ENCODE measurements at places on chromosomes 1 and 21.

DNA sequence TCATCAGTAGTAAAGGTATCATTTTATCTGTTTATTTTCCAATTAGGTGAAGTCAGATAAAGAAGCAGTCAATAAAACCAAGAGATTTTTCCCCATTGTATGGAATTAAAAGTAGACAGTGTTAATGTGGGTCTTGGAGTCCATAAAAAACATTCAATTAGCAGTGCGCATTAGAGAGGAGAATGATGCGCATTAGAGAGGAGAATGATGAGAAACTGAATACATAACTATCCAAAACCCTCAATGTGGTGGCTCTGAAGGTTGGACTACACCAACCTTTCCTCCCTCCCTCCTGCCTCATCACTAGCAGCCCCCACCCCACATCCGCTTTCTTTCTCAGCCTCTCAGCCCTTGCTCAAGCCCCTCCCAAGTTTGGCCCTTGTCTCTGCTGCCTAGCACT lies 99.5 kb downstream of the DAB1 start:
- no peak overlapping the region for H3K27ac ChIP-seq
- H3K27me3 ChIP-seq: no peaks in the 10 kb centered on the region
- H3K4me3 ChIP-seq: no peak overlapping the region
- no peaks in the 10 kb centered on the region for H3K36me3 ChIP-seq
- no peak for DNase-seq
- peaks cover 25% of the 10 kb centered on the region for H3K4me1 ChIP-seq

DNA sequence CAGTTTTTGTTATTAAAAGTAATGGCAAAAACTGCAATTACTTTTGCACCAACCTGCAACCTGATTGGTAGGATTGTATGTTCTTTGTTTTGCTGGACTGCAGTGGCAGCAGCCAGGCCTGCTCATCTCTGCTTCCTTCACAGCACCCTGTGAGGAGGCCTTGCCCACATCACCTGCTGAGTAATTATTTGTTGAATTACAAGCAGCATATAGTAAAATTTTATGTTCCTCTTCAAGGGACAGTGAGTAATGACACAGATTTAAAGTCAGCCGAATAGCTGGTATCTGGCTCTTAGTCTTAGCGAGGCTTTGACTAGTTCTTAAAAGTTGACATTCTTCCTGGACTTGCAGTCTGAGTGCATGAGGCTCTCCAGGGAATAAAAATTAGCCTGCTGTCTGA lies 435.1 kb downstream of the PRDM2 start:
- H3K4me3 ChIP-seq: no peak overlapping the region
- H3K4me1 ChIP-seq: peaks cover 40% of the 10 kb centered on the region
- 0 out of 2 replicates have a peak, but pooled peaks cover 5% of the 10 kb centered on the region for H3K36me3 ChIP-seq

DNA sequence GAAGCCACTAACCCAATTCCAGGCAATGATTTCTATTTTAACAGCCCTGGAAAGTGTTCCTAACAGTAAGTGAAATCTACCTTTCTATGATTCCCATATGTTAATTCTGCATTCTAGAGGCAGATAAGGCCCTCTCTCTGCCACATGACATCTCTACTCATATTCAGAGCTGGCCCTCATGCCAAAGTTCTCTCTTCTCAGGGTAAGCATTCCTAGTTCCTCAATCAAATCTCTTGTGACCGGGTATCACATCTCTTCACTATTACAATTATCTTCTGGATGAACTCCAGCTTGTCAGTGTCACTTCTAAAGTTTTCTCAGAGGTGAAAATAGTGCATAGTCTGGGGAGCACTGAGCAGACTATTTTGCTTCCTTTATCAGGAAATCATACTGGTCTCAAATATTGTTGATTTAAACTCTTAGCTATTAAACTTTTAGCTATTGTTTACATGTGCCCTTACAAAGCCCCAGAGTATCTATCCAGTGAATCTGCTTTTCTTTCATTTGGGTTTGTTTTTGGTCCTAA lies 66.4 kb upstream of the TNFSF18 start:
- H3K4me3 ChIP-seq: no peak overlapping the region
- H3K4me1 ChIP-seq: peaks cover under 1% of the 10 kb centered on the region
- H3K27me3 ChIP-seq: no peaks in the 10 kb centered on the region
- no peak for DNase-seq
- H3K36me3 ChIP-seq: no peaks in the 10 kb centered on the region
- H3K27ac ChIP-seq: no peak overlapping the region

DNA sequence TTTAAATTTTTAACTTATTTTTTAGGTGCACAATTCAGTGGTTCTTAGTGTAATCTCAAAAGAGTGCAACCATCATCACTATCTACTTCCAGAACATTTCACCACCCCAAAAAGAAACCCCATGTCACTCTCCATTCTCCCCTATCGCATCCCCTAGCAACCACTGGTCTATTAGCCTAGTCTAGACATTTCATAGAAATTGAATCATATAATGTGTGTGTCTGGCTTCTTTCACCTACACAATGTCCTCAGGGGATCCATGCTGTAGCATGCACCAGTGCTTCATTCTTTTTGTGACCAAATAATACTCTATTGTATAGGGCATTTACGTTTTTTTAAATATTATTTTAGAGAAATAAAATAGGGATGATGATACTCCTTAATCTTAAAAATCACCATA lies 64.7 kb downstream of the JAK1 start:
- DNase-seq: no peak
- H3K27me3 ChIP-seq: no peaks in the 10 kb centered on the region
- H3K27ac ChIP-seq: no peak overlapping the region
- peaks cover 35% of the 10 kb centered on the region for H3K4me1 ChIP-seq

- H3K27me3 ChIP-seq: no peaks in the 10 kb centered on the region
- H3K27ac ChIP-seq: no peak overlapping the region
- no peaks in the 10 kb centered on the region for H3K4me1 ChIP-seq
- H3K4me3 ChIP-seq: no peak overlapping the region
Measured at GRCh38 chr1:198018529-198018928, 101.4 kb downstream of the LHX9 start.

- H3K4me1 ChIP-seq: peaks cover 30% of the 10 kb centered on the region
- H3K36me3 ChIP-seq: no peaks in the 10 kb centered on the region
- no peak overlapping the region for H3K4me3 ChIP-seq
- no peak overlapping the region for H3K27ac ChIP-seq
- no peaks in the 10 kb centered on the region for H3K27me3 ChIP-seq
- no peak for DNase-seq
Measured at GRCh38 chr1:245263529-245264095, 108.8 kb downstream of the KIF26B start.

DNA sequence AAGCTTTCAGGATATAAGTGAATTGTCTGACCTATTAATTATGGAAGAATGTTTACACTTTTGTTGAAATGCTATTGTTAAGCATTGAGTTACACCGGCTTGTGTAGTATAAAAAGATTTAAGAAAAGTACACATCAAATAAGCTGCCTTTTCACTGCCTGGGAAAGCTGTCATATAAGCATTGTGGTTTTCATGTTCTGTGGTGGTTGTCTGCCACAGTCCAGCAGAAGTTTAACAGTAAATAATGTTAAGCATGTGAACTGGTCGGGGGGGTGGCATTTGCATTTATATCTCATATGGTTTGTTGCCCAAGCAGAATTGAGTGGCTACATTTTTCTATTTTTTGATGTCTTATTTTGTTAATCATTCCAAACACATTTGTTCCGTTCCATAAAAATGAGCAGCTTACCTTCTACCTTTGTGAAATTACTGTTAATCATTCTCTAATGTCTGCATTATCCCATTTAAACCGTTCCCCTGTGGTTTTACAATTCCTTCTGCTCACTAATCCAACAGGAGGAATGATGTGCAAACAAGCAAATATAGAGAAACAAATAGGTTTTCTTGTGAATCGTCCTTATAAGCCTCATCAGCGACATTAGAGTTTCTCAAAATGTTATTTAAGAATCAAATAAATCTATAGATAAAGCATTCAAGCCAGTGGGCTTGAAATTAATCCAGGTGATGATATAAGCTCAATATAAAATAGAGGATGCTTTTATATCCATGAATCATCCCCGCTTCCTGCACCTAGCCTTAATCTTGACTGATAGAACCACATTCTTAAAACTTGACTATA lies 160.8 kb upstream of the SAMSN1 start:
- DNase-seq: no peak
- peaks cover 3% of the 10 kb centered on the region for H3K4me1 ChIP-seq
- H3K27ac ChIP-seq: no peak overlapping the region
- H3K4me3 ChIP-seq: no peak overlapping the region

DNA sequence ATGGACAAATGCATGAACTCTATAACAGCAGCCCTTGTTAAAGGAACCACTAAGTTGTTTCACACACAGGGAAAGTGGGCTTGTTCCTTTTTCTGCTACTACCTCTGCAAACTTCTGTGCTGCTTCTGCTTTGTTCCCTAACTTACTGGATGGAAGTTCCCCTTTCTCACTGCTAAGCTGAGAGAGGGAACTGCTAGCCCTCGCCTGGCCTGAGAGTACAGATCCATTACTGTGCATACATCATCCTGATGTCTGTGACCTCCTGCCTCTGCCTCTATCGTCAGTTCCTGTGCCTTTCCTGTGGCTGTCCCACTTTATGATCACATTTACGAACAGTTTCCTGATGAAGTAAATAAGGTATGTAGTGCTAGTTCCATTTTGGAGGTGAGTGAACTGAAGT lies 3.5 kb downstream of the GNAT2 start:
- no peak overlapping the region for H3K27ac ChIP-seq
- H3K27me3 ChIP-seq: no peaks in the 10 kb centered on the region
- peaks cover 28% of the 10 kb centered on the region for H3K4me1 ChIP-seq
- H3K36me3 ChIP-seq: no peaks in the 10 kb centered on the region

GRCh38 chr1:24857507-24858133 lies 72.5 kb downstream of the RUNX3 start:
- no peaks in the 10 kb centered on the region for H3K27me3 ChIP-seq
- no peak overlapping the region for H3K27ac ChIP-seq
- no peak for DNase-seq
- no peak overlapping the region for H3K4me3 ChIP-seq

DNA sequence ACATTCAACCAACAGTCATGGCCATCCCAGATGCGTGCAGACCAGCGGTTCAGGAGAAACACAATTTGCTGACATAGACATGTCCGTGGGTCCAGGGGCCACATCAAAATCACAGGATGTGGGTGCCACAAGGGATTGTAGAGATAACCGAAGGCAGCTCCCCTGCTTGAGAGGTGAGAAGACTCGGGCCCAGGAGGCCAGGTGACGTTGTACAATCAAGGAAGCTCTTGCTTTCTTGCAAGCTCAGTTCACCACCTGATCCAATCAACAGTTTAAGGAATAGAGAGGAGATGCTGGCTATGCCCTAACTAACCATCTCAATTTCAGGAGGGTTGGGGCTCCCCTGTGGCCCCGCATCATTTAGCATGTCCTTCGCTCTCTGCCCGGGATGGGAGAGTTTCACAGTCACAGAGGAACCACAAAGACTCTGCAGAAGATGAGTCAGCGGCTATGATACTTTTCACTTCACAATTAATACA lies 19.5 kb downstream of the UBASH3A start:
- no peaks in the 10 kb centered on the region for H3K36me3 ChIP-seq
- H3K4me1 ChIP-seq: no peaks in the 10 kb centered on the region
- no peak for DNase-seq
- no peak overlapping the region for H3K27ac ChIP-seq
- H3K27me3 ChIP-seq: no peaks in the 10 kb centered on the region

GRCh38 chr1:25209516-25209915 lies 22.8 kb downstream of the SYF2 start:
- DNase-seq: no peak
- no peak overlapping the region for H3K27ac ChIP-seq
- no peaks in the 10 kb centered on the region for H3K27me3 ChIP-seq
- H3K4me1 ChIP-seq: peaks cover 3% of the 10 kb centered on the region

DNA sequence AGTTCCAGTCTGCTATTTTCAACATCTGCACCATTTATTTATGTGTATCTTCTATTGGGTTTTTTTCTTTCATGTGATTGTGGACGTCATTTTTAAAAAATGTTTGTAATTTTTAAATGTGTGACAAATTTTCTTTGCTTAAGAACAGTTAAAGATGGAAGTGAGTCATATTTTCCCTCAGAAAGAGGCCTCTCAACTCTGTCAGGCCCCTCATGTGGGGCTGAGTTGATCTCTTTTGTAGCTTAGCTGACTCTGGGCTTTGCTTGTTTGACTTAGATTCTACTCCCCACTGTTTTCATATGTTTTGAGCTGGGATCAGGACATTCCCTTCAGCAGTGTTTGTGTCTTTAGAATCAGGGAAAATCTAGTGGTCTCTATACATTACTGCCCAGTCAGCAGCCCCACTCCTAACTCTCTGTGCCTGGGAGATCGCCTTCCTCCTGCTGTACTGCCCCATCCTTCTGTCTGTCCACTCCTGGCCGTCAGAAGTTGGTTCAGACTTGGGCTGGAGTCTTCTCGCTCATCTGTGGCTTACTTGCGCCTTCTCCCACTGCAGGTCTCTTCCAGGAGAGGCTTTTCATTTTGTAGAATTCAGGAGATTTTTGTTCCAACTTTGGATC lies 137.4 kb downstream of the DYRK1A start:
- no peak for DNase-seq
- no peak overlapping the region for H3K4me3 ChIP-seq
- H3K27me3 ChIP-seq: no peaks in the 10 kb centered on the region
- peaks cover 40% of the 10 kb centered on the region for H3K4me1 ChIP-seq

- no peaks in the 10 kb centered on the region for H3K27me3 ChIP-seq
- no peak for DNase-seq
- no peak overlapping the region for H3K4me3 ChIP-seq
- H3K36me3 ChIP-seq: no peaks in the 10 kb centered on the region
Measured at GRCh38 chr1:24049733-24050132, 62.2 kb downstream of the MYOM3 start.

- H3K4me3 ChIP-seq: no peak overlapping the region
- H3K4me1 ChIP-seq: no peaks in the 10 kb centered on the region
- no peak for DNase-seq
- H3K27me3 ChIP-seq: no peaks in the 10 kb centered on the region
Measured at GRCh38 chr1:51966559-51966958, 23.9 kb downstream of the RAB3B start.

DNA sequence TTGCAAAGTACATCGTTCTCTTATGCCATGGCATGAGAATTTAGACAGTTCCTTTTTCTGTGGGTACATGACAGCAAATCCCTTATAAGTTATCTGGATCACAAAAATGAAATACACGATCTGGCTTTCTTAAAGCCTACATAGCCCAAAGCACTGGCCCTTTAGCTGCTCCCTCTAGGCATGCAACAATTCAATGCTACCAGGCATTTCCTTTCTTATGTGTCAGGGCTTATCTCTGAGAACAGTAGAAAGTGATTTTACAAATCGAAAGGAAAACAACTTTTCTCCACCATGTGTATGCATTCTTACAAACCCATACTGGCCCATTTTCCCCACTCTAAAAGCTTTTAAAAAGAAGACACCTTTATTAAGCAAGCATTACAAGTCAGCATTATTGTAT lies 139.7 kb downstream of the GRIK1 start:
- no peaks in the 10 kb centered on the region for H3K36me3 ChIP-seq
- peaks cover 27% of the 10 kb centered on the region for H3K4me1 ChIP-seq
- no peak overlapping the region for H3K4me3 ChIP-seq
- DNase-seq: no peak
- 0 out of 2 replicates have a peak overlapping the region, but pooled peaks have one; percentile 37 for H3K27ac ChIP-seq
- H3K27me3 ChIP-seq: no peaks in the 10 kb centered on the region

GRCh38 chr1:204356997-204357396 lies 2.7 kb downstream of the PLEKHA6 start:
- H3K36me3 ChIP-seq: no peaks in the 10 kb centered on the region
- H3K27ac ChIP-seq: no peak overlapping the region
- H3K4me3 ChIP-seq: no peak overlapping the region
- peaks cover 30% of the 10 kb centered on the region for H3K4me1 ChIP-seq

All from WTC11 (cell line).